Heart right ventricle (tissue), 16 donors: ENCODE measurements at places on chromosomes 2 and 18. TPM values are rescaled to one million over a fixed set of nuclear protein-coding genes. Genes with fewer than 3 reads are reported as not detected.
A peak's percentile ranks its signal among the peaks of the same experiment; 100 is the strongest.

The C1GALT1C1L gene
- total RNA-seq: 1.5 TPM

DNA sequence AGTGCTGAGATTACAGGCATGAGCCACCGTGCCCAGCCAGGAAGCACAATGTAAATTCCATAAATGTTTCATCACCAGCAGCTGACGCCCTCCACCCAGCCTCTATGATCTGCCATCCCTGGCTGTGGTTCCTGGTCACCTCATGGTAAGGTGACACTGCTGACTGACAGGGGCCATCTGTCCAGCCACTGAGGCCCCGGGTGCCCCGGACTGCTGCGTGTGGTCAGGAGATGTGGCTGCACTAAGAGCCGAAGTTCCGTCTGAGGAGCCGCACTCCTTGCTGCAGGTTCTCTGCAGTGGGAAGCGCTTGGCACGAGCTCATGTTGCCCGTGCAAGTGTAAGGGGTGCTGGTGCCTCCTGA, 10.9 kb downstream of the NTSR2 start:
- no peaks in the 10 kb centered on the region for H3K4me1 ChIP-seq
- no peak overlapping the region for H3K4me3 ChIP-seq
- H3K27ac ChIP-seq: no peak overlapping the region
- H3K36me3 ChIP-seq: no peaks in the 10 kb centered on the region

DNA sequence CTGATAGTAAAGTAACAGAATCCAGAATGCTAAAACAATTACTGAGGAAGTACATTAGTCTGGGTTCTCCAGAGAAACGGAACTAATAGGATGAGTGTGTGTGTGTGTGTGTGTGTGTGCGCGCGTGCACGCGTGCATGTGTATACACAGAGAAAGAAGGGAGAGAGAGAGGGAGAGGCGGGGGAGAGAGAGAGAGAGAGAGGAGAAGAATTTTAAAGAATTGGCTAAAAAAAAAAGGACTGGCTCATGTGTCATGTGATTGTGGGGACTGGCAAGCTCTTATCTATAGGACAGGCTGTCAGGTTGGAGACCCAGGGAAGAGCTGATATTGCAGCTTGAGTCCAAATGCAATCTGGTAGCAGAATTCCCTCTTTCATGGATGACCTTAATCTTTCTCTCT, 976.2 kb upstream of the CDH2 start:
- no peak overlapping the region for H3K27ac ChIP-seq
- no peaks in the 10 kb centered on the region for H3K4me1 ChIP-seq
- no peaks in the 10 kb centered on the region for H3K27me3 ChIP-seq
- no peaks in the 10 kb centered on the region for H3K36me3 ChIP-seq
- no peak overlapping the region for H3K4me3 ChIP-seq
- peak; percentile 5 for DNase-seq

The PLCD4 gene
- 0.62 TPM for total RNA-seq

DNA sequence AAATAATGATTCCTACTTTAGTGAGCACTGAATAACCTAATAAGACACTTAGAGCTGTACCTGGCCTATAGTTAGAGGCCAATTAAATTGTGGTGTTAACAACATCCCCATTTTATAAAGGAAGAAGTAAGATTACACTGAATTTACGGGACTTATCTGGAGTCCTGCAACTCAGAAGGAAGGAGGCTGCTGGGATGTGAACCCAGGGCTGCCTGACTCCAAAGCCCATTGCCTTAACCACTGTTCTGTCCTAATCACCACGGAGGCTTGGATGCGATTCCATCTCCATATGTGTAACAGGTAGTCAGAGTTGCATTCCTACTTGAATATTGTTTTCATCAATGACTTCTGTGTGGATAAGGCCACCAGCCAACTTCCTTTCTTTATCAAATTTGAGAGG, 168.9 kb downstream of the SOCS6 start:
- no peak overlapping the region for H3K4me3 ChIP-seq
- no peaks in the 10 kb centered on the region for H3K4me1 ChIP-seq
- H3K36me3 ChIP-seq: no peaks in the 10 kb centered on the region
- no peak for DNase-seq

- H3K27ac ChIP-seq: no peak overlapping the region
- no peaks in the 10 kb centered on the region for H3K27me3 ChIP-seq
- H3K4me1 ChIP-seq: peaks cover 19% of the 10 kb centered on the region
- no peaks in the 10 kb centered on the region for H3K36me3 ChIP-seq
- no peak overlapping the region for H3K4me3 ChIP-seq
These were observed 141.4 kb downstream of the ZEB2 start for GRCh38 chr2:144378551-144378950.

The PTH2R gene
- not detected for total RNA-seq

- no peaks in the 10 kb centered on the region for H3K27me3 ChIP-seq
- no peak overlapping the region for H3K4me3 ChIP-seq
- DNase-seq: no peak
- H3K36me3 ChIP-seq: no peaks in the 10 kb centered on the region
These were observed 78.5 kb downstream of the MAIP1 start for GRCh38 chr2:200033929-200034328.

The TMEM185B gene
- total RNA-seq: 25.5 TPM

The TUBB6 gene
- 178 TPM for total RNA-seq

DNA sequence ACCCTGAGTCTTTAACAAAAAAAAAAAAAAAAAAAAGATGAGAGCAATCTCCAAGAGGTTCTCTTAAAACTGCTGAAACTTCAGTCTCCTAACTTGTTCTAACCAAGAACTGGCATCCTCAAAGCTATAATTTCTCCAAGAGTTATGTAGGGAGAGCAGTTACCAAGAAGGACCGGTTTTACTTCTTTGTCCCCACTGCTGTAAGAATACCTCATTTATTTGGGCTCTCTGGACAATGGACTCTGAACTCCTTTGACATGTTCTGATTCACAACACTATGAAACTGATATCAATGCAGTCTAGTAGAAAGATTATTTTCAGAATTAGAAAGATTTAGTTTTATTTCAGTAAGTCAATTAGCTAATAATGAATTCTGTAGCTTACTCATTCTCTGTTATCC, 84.5 kb upstream of the DTNB start:
- no peaks in the 10 kb centered on the region for H3K27me3 ChIP-seq
- DNase-seq: no peak
- no peak overlapping the region for H3K27ac ChIP-seq
- peaks cover 73% of the 10 kb centered on the region for H3K36me3 ChIP-seq
- no peak overlapping the region for H3K4me3 ChIP-seq
- H3K4me1 ChIP-seq: no peaks in the 10 kb centered on the region

DNA sequence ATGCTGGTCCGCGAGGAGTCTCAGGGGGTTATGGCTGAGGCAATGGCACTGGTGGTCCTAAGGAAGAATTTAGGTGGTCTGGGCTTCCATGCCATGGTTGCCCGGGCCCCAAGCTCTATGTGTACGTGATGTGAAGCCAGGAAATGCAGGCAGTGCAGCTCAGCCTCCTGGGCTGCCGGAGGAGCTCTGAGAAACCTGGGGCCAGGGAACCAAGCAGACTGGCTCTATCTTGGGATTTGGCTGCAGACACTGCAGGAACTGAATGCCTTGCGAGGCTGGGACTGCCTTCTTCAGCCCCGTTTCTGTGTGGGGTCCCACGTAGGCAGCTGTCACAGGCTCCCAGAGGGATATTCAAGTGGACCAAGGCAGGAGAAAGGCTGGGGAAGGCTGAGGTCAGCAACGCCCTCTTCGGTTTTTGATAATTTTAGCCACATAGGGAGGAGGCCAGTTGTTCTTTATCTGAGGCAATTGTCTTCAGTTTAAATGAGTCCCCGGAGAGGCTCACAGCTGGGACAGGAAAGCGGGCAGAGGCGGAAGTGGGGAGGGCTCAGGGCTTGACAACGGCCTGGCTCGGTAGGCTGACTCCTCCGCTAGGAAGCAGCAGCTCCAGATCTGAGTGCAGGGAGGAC, 77.7 kb downstream of the RHOB start:
- no peaks in the 10 kb centered on the region for H3K36me3 ChIP-seq
- no peaks in the 10 kb centered on the region for H3K27me3 ChIP-seq
- peak; percentile 70 for DNase-seq
- H3K4me3 ChIP-seq: no peak overlapping the region

DNA sequence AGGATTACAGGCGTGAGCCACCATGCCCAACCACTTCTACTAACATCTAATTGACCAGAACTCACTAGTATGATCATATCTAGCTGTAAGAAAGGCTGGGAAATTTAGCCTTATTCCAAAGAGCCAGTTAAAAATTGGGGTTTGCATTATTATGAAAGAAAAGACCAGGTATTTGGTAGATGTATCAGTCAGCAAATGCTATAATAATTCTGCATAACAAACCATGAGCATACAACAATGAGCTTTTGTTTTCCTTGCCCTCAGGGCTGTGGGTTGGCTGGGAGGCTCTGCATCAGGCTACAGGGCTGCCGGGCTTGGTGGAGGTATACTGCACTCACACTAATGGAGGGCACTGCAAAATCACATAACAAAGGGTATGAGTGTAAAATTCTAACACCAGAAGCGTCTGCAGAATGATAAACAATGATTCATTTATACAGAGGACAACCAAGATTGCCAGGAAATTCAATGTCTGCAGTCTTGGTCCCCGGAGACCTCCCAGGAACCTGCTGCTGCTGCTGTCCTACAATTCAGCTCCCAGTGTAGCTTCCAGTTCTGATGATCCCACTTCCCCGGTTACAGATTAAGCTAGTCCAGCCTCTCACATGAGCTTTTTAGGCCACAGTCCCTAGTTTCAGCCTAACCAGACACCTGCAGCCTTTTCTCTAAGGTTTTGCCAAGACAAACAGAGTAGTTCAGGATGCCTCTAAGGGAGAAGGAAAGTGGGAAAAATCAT, 32.2 kb upstream of the ST3GAL5 start:
- DNase-seq: peak; percentile 29
- no peak overlapping the region for H3K4me3 ChIP-seq
- H3K4me1 ChIP-seq: peaks cover 7% of the 10 kb centered on the region
- H3K27me3 ChIP-seq: no peaks in the 10 kb centered on the region
- H3K36me3 ChIP-seq: no peaks in the 10 kb centered on the region

The EFEMP1 gene
- 35.9 TPM for total RNA-seq

DNA sequence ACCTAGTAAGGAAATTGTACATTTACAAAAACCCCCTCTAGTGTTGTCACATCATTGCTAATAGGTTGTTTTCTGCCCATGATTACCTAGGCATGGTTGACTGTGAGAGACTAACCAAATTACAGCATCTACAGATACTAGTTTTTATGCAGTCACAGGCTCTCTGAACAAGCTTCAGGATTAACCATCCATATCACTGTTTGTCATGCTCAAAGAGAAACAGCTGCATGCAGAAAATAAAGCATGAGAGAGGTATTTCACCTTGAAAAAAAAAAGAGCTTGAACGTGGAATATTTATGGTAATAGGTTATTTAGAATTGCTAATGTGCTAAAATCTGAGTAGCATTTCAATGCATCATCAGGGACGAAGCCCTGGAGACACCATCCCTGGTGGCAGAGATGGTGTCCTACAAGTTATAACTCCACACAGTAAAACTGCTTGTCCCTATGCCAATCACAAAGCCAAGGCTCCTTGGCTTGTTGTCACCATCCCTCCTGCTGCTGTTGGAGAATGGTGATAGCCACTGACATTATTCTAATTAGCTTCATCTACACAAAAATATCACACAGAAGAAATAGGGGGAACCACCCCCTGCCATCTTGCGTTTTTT, 5.4 kb downstream of the NEB start:
- H3K27me3 ChIP-seq: no peaks in the 10 kb centered on the region
- no peak overlapping the region for H3K27ac ChIP-seq
- no peaks in the 10 kb centered on the region for H3K36me3 ChIP-seq
- H3K4me3 ChIP-seq: no peak overlapping the region
- no peak for DNase-seq
- peaks cover 3% of the 10 kb centered on the region for H3K4me1 ChIP-seq

The SRD5A2 gene
- not detected for total RNA-seq

- no peaks in the 10 kb centered on the region for H3K27me3 ChIP-seq
- no peaks in the 10 kb centered on the region for H3K36me3 ChIP-seq
- H3K4me1 ChIP-seq: no peaks in the 10 kb centered on the region
- no peak for DNase-seq
These were observed 292.4 kb upstream of the SETBP1 start for GRCh38 chr18:44388329-44388728.

DNA sequence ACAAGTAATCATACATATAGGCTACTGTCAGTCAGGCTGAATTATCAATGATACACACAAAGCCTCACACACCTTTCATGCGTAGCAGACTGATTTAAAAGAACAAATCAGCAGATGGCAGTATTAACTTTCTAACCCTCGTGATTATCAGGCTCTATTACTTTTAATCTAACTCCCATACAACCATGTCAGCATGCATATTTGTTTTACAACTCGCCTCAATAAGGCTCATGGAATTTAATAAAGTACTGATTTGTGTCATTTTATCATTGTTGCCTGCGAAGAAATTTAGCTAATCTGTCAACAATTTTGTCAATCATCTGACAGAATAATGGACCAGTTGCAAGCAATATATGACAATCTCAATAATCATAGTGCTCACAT, 82.8 kb downstream of the SLC25A12 start:
- no peaks in the 10 kb centered on the region for H3K27me3 ChIP-seq
- H3K4me3 ChIP-seq: no peak overlapping the region
- peaks cover 4% of the 10 kb centered on the region for H3K4me1 ChIP-seq
- H3K36me3 ChIP-seq: no peaks in the 10 kb centered on the region
- no peak for DNase-seq

- no peak overlapping the region for H3K27ac ChIP-seq
- no peak for DNase-seq
- no peak overlapping the region for H3K4me3 ChIP-seq
- no peaks in the 10 kb centered on the region for H3K36me3 ChIP-seq
These were observed 999.8 kb upstream of the CDH2 start for GRCh38 chr18:29176681-29177080.

The EMILIN2 gene
- total RNA-seq: 35.3 TPM

The ASTL gene
- total RNA-seq: not detected

GRCh38 chr2:63052411-63053080, 1.9 kb downstream of the OTX1 start:
- H3K27me3 ChIP-seq: peaks cover 100% of the 10 kb centered on the region
- no peaks in the 10 kb centered on the region for H3K36me3 ChIP-seq
- H3K4me3 ChIP-seq: no peak overlapping the region
- DNase-seq: no peak
- H3K27ac ChIP-seq: no peak overlapping the region

The SMPD4 gene
- 25.3 TPM for total RNA-seq

DNA sequence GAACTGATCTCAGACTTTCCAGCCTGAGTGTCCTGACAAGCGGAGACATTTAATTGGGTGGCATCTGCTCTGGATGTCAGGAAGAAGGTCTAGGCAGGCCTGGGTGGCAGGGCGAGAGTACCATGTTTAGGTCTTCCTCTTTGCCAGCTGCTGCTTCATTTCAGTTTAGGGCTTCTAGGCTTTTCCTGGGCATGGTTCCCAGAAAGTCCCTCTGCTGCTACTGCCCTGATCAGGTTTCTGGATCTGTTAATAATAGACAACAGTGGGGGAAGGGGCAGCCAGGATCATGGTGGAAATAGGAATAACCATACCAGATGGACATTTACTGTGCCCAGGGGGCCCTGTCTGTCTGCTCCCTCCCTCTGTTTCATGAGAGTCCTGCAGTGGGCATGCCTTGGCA, 2.3 kb upstream of the PLCD4 start:
- no peaks in the 10 kb centered on the region for H3K4me1 ChIP-seq
- H3K36me3 ChIP-seq: no peaks in the 10 kb centered on the region
- DNase-seq: peak; percentile 23
- no peak overlapping the region for H3K27ac ChIP-seq
- no peaks in the 10 kb centered on the region for H3K27me3 ChIP-seq
- H3K4me3 ChIP-seq: no peak overlapping the region
